T-helper 9 cell (primary cell): ENCODE measurements at places on chromosomes 13 and 19.

GRCh38 chr19:5697890-5698634, 8.0 kb downstream of the RPL36 start:
- no peak for DNase-seq

GRCh38 chr13:58978331-58978730, 1185.4 kb downstream of the DIAPH3 start:
- no peak for DNase-seq

GRCh38 chr13:102645701-102646100, 48.9 kb downstream of the TPP2 start:
- DNase-seq, result no peak

GRCh38 chr13:35979361-35979951, 151.7 kb downstream of the DCLK1 start:
- DNase-seq, result no peak

- DNase-seq, result no peak
Observed at GRCh38 chr19:39370735-39371134, 20.2 kb downstream of the PAF1 start.

DNA sequence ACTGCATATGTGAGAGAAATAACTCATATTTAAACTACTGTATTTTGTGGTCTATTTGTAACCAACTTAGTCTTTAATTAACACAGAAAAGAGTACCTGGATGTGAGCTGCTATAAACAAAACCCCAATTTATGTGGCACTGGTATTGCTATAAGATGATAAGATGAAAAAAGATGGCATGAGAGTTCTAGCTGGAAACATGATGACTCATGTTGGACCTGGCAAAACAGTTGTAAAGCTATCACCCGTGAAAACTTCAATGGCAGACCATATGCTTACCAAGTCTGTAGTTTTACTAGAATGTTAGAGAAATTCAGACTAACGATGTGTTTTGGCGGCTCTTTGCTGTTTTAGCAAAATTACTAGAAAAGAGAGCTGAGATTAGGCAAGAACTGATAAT, 69.6 kb upstream of the PCDH9 start:
- no peak for DNase-seq

DNA sequence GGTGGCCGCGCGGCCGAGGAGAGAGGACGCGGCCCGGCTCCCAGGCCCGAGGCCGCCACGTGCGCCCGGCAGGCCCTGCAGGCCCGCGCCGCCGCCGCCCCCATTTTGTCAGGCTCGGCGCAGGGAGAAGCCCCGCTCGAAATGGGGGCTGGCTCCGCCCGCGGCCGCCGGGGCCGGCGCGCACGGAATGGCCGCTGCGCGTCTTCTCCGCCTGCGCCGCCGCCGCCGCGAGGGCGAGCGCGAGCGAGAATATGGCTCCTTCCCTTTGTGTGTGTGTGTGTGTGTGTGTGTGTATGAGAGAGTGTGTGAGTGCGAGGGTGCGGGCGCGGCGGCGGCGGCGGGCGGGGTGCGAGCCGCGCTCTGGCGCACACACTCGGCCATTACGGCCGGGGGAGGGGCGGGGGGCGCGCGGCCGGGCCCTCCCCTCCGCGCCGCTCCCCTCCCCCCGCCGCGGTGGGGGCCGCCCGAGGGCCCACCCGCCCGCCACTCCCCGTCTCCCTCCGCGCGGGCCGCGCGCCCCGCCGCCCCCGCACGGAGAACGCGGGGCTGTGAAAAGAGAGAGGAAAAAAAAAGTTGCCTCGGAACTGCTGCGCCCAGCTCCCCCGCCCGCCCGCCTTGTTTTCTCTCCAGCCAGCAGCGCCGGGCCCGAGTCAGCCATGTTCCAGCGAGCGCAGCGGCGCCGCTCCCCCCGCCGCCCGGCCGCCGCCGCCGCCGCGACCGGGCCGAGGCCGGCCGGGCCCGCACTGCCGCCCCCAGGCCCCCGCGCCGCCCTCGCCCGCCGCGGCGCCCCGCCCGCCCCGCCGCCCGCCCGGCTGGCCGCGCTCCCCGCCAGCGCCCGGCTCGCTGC, 1.0 kb downstream of the HMGB1 start:
- DNase-seq, result peak; percentile 70

- no peak for DNase-seq
Observed at GRCh38 chr13:27005976-27006518, 165.6 kb downstream of the USP12 start.

DNA sequence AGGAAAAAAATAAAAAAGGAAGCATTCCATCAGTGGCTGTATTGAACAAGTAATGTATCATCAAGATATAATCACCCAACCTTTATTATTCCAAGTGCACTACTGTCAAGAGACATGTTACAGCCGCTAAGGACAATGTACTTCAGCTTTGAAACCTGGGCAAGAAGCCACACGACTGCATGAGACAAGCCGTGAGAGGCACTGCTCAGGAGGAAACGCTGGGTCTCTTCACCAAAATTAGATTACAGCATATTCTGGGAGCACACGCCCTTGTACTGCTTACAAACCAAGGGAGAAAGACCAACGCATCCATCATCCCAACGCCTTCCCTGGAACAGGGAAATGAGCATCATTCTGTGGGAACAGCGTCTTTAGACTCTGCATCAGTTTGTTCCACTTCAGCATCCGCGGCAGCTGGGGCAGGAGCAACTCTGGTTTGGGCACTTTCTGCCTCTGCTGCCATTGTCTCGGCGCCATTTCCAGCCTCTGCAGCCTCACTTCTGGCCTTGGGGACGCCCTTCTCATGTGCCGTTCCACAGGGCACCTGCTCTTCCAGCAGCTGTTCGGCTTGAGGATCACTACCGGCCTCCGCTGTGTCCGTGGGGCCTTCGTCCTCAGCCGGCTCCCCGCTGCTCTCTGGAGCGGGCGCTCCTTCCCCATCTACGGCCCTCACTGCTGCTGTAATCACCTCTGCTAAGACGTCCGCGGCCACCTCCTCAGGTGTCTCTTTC, 22.4 kb upstream of the BRD4 start:
- DNase-seq, result no peak

- no peak for DNase-seq
Observed at GRCh38 chr19:34479396-34479795, 2.2 kb upstream of the WTIP start.

DNA sequence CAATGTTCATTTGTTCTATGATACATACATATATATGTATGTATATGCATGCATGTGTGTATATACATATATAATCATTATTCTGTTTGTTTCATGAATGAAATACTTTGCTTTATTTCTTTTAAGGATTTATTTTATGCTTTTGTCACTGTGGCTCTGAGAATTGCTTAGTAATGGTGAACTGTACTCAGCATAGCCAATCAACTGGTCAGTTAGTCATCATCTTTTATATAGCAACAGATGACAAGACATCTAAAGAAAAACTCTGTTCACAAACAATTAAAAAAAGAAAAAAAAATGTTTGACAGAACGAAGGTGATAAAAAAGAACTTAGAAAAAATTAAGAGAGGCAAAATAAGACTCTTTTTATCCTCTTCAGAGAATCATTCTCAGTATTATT, 1440.3 kb downstream of the PCDH9 start:
- DNase-seq, result no peak

- DNase-seq, result no peak
Observed at GRCh38 chr19:38544569-38545315, 73.0 kb downstream of the MAP4K1 start.

DNA sequence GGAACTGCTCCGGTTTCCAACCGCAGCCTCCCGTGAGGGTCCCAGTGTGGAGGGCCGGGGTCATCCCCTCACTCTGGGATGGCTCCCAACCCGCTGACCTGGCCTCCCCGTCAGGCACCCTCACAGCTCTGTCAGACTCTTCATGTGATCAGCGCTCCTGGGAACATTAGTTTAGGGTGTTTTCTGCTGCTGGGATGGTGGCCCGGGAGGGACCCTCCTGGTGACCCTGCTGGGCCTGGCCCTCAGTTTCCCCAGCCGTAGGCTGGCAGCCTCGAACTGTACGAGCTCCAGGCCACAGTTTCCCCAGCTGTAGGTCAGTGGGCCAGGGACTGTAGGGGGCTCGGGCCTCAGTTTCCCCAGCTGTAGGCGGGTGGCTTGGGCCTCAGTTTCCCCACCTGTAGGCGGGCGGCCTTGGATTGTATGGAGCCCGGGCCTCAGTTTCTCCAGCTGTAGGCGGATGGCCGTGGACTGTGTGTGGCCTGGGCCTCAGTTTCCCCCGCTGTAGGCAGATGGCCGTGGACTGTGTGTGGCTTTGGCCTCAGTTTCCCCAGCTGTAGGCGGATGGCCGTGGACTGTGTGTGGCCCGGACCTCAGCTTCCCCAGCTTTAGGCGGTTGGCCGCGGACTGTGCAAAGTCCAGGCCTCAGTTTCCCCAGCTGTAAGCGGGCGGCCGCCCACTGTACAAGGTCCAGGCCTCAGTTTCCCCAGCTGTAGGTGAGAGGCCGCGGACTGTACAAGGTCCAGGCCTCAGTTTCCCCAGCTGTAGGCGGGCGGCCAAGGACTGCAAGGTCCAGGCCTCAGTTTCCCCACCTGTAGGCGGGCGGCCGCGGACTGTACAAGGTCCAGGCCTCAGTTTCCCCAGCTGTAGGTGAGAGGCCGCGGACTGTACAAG, 1.3 kb upstream of the PTBP1 start:
- DNase-seq, result no peak

DNA sequence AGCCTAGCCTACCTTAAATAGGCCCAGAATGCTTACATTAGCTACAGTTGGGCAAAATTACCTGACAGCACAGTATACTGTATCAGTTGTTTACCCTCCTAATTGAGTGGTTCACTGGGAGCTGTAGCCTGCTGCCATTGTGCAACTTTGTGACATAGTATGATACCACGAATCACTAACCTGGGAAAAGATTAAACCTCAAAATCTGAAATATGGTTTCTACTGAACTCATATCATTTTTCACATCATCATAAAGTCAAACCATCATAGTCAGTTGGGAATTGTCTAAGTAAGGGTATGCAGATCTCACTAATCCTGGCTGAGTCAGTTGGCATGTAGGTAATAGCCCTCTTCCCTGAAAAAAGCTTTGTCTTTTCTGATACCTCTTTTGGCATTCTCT, 9.2 kb downstream of the PAN3 start:
- no peak for DNase-seq

- DNase-seq, result peak; percentile 24
Observed at GRCh38 chr13:21675095-21675991, 4.5 kb downstream of the FGF9 start.
